ENCODE measurements at places on chromosomes 2 and 18. TPM values are rescaled to one million over a fixed set of nuclear protein-coding genes. Genes with fewer than 3 reads are reported as not detected.

- no peak for DNase-seq
Measured at GRCh38 chr2:10260130-10260529, 42.6 kb upstream of the HPCAL1 start.

The HOXD10 gene
- polyA plus RNA-seq = not detected

DNA sequence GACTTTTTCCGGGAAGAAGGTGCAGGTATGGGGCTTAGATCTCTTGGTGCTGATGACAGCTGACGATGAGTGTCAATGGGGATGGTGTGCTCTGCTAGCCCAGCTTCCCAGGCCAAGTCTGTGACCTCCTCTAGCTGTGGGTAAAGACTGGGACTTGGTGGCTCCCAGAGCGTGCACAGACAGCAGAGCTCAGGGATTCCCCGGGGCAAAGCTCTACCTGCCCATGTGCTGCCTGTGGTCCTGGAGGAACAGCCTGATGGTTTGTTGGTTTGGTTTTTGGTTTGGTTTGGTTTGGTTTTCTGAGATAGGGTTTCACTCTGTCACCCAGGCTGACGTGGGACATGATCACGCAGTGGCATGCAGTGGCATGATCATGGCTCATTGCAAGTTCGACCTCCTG lies 19.2 kb downstream of the ATP6V1B1 start:
- DNase-seq = peak; percentile 7

GRCh38 chr18:473802-474201 lies 26.7 kb downstream of the COLEC12 start:
- no peak for DNase-seq

Data from pancreas (tissue), 10 donors.